ENCODE measurements at places on chromosomes 5 and 9.

DNA sequence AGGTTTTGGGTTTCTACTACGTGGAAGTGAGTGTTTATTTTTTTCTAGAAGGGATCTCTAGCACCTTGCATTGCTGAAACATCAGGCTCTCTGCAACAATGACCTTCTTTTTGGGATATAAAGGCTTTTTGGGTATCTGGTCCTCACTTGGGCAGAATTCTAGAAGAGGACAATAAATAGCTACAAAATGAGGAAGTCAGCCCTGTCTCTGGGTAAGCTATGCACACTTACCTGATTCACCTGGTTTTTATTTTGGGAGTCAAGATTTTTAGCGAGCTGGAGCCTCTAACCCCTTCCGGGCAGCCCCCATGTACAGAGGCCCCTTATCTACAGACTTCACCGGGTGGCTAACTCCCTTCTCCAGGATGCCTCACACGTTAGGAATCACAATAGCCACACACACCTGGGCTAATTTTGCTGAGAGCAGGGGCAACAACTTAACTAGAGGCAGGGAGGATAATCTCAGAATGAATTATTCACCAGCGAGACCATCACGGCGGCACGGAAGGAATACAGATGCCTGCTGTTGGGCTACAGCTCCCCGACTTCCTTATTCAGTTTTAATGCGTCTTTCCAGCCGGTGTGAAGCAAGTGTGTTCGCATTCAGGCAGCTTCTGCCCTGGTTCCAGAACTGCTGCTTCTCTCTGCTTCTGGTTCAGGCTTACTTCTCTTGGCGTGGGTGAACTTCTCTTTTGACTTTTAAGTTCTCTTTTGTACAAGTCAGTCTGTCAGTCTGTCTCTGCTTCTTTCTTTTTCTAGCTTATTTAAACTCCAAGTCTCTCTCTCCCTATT lies 341.0 kb upstream of the PANK3 start:
- no peak overlapping the region for H3K27ac ChIP-seq
- DNase-seq, result no peak
- peaks cover 37% of the 10 kb centered on the region for H3K4me1 ChIP-seq
- no peaks in the 10 kb centered on the region for H3K36me3 ChIP-seq
- H3K27me3 ChIP-seq, result peaks cover 43% of the 10 kb centered on the region

DNA sequence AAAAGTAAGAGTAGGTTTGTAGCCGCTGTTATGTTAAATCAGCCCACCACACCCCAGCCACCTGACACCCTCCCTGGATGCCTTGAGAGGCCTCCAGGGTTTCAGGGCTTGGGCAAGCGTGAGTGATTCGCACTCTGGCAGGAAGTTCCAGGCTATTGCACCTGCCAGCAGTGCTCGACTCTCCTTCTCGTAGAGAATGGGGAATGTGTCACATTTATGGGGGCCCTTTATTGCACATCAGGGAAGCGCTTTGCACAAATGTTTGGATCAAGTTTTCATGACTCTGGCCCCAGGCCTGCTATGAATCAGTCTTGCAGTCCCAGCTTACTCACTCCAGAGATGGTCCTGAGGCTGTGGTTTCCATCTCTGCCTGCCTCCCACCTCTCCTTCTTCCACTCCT lies 66.1 kb upstream of the ADRA1B start:
- no peak overlapping the region for H3K4me3 ChIP-seq
- no peak overlapping the region for H3K27ac ChIP-seq
- no peak for DNase-seq
- no peaks in the 10 kb centered on the region for H3K36me3 ChIP-seq
- no peaks in the 10 kb centered on the region for H3K4me1 ChIP-seq

DNA sequence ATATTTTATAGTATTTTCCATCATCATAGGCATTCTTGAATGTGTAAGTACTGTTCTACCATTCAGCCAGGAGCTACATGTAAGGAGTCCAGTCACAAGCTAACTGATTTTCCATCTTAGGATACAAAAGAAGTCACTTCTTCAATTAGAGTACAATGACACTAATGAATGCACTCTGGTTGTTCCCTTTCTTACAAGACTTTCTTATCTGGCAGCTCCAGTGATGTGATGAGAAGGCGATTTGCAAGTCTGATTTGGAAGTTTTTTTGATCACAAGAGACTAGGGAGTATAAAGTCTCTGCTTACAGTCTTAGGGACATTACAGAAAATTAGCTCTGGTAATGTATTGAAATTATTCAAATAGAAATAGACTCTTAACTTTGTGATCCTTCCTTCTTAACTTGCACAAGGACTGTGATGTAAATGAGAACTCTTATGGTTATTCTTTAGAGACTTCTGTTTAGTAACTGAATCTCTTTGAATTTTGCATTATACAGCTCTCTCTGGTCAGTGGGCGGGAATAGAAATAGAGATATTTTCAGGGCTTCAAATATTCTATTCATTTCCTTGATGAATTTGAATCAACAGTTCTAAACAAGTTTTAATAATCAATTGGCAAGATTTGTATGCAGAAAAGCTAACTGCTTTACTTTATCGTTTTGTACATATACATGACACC lies 130.4 kb upstream of the CDH6 start:
- no peaks in the 10 kb centered on the region for H3K27me3 ChIP-seq
- DNase-seq, result no peak
- peaks cover 7% of the 10 kb centered on the region for H3K4me1 ChIP-seq
- no peak overlapping the region for H3K27ac ChIP-seq
- H3K4me3 ChIP-seq, result no peak overlapping the region

GRCh38 chr9:88534456-88535225 lies at the start of gene NXNL2:
NXNL2 (plus strand) TSS chr9:88535178; CDS start chr9:88535435, 257 bp downstream.
- DNase-seq, result peak; percentile 92
- H3K4me3 ChIP-seq, result peak within 1 kb of the TSS; percentile 78
- no peaks in the 10 kb centered on the region for H3K36me3 ChIP-seq
- peaks cover 45% of the 10 kb centered on the region for H3K4me1 ChIP-seq
- H3K27ac ChIP-seq, result peak within 1 kb of the TSS; percentile 96

All from mesothelial cell of epicardium (in vitro differentiated cells).